ENCODE measurements at places on chromosomes 1 and 21.

DNA sequence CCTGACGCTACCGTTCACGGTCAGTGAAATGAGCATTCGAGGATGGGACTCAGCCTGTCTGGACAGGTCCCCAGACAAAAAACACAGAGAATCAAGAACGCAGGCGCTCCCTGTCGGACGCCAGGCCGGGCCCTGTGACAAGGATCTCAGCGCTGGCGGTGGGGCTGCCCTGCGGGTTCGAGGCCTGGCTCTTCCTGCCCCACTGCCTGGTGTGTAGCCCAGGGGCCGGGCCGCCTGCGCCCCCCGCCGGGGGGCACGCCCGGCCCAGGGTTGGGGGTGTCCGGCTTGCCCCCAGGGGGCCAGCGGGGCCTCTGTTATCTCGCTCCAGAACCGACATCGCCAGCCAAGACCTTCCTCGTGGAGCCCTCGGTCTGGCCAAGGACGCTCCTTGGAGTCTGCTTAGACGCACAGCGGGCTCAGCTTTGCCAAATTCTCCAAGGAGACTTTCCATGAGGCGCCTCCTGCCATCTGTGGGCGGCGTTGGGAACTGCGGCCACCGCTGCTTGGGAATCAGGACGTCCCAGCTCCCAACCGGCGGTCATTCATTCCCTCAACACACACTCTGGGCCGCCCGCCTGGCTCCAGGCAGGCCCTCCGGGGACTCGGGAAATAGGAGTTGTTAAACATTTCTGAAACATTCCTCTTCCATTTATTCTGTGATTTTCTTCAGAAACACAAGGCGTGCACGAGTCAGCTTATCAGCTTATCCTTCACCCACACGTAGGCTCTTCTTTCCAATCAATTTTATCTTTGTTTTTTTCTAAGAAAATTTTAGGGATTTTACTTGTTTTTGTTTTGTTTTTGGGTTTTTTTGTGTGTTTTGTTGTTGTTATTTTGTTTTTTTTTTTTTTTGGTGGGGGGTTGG, 11.3 kb upstream of the RIPK4 start:
- DNase-seq, result peak; percentile 91

DNA sequence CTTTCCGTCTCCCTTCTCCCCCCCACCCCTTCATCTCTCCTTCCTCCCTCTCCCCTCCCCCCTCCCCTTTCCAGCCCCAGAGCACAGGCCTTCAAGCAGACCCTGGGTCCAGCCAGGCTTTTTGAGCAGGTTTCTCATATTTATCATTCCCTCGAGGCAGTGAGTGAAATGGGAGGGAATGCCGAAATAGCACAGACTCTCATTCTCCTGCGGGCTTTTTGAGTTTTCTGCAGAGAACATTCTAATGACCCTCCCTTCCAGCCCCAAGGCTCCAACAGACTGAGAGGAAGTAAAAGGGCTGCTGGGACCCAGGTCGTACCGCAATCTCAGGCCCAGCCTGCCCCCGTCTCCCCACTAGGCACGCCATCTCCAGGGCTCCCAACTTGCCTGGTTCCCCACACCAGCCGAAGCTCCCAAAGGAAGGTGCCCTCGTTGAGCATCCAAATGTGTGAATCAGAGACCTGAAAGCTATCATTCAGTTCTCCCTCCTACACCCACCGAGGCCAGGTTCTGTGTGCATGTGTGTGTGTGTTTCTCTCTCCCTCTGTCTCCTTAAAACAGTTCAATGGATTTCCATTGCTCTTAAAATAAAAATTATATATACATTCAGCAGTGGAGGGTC, 22.3 kb downstream of the ACTA1 start:
- no peak for DNase-seq

DNA sequence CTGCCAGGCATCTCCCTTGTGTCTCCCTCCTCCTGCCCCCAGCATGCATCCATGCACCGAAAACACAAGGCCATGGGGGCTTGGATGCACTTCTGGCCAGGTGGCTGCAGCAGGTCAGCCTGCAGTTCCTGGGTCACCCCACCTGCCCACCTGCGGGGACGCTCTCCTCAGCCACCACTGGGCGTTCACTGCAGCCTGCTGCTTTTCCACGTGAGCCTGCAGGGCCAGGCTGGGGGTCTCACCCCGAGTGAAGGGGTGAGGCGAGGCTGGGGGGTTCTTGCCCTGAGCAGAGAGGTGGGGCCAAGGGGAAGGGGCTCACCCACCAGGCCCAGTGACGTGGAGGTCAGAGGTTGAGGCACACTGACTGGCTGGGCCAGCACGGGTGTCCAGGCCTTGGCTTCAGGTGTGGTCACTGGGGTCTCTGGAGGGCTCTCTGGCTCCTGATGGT, 64.6 kb downstream of the WNT9A start:
- no peak for DNase-seq

DNA sequence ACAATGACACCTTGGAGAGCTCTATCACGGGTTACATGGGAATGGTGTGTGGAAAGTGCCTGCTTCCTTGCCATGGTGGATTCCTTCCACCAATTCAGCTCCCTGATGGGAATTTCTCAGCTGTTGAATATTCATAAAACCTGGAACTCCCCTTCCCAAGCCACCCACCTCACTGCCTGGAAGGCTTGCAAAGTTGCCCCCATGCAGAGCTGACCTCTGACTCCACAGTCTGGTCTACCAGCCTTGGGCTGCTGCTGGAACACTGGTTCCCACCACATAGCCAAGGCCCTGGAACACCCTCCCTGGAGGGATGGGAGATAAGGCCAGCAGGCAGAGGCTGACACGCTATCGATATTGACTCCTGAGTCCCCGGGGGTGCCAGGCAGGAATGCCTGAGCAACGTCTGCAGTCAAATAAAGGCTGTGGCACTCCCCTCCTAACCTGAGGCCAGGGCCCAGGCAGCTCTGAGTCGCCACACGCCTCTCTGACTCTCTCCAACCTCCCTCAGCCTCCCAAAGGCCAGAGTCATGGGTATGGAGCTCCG, 8.8 kb downstream of the CCDC24 start:
- no peak for DNase-seq

DNA sequence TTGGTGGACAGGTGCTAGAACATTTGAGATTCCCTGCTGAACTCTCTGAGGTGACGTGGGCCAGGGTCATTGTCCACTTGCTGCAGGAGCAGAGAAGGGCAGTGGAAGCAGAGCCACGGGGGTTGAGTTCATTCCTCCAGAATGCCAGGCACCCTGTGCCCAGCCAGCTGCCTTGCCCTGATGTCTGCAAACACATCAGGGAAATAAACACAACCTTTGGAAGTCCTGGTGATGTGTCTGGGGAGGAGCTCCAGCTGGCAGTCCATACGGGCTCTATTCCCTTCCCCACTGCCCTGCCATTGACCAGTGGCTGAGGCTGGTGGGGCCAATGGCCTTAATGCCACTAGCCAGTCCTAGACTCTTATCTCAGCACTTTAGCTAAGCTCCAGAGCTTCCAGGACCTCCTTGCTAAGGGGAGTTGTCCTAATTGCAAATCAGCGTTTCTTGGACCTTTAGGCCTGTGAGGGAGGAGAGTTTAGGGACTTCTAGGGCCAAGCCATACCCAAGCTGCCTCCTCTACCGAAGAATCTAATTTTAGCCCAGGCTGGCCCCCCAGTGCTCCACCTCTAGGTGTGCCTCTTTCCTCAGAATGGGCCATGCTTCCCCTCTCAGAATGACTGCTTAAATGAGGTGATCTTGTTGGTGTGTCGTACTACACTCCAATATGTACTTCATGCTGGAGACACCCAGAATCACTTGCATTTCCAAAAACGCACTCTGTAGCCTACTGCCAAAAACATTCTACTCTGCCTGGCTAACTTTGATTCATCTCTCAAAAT, 25.9 kb upstream of the MFSD2A start:
- DNase-seq, result no peak

Measured in muscle of leg (tissue), 16 donors.